ENCODE measurements at places on chromosomes 12 and 14.

- DNase-seq: no peak
Measured at GRCh38 chr14:52442166-52442565, 110.1 kb downstream of the TXNDC16 start.

GRCh38 chr12:38161123-38162000, 155.2 kb upstream of the ALG10B start:
- DNase-seq: no peak

DNA sequence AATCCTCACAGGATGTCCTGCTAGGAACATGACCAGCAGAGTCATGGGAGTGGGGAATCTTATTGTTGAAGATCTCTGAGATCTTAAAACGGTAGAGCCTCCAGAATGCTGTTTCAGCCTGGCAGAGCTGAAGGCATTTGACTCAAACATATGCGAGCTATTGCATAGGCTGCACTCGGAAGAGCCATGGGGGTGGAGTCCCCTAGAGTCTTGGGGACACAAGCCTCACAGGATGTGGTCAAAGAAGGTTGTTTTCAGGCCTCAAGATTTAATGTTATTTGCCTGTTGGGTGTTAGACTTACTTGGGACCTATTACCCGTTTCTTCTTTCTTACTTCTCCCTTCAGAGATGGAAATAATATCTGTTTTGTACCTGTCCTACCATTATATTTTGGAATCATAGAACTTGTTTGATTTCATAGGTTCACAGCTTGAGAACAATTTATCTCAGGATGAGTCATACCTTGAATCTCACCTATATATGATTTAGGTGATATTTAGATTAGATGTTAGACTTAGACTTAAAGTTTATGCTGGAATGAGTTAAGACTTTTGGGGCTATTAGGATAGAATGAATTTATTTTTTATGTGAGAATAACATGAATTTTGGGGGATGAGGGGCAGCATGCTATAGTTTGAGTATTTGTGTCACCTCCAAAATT, 172.2 kb upstream of the ATP2B1 start:
- DNase-seq: no peak

DNA sequence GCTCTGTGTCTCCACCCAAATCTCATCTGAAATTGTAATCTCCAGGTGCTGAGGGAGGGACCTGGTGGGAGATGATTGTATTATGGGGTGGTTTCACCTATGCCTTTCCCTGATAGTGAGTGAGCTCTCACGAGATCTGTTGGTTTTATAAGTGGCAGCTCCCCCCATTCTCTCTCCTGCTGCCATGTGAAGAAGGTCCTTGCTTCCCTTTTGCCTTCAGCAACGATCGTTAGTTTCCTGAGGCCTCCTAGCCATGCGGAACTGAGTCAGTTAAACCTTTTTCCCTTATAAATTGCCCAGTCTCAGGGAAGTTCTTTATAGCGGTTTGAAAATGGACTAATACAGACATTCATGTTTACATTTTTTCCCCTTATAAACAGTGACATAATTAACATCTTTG, 36.1 kb downstream of the PELI2 start:
- no peak for DNase-seq

DNA sequence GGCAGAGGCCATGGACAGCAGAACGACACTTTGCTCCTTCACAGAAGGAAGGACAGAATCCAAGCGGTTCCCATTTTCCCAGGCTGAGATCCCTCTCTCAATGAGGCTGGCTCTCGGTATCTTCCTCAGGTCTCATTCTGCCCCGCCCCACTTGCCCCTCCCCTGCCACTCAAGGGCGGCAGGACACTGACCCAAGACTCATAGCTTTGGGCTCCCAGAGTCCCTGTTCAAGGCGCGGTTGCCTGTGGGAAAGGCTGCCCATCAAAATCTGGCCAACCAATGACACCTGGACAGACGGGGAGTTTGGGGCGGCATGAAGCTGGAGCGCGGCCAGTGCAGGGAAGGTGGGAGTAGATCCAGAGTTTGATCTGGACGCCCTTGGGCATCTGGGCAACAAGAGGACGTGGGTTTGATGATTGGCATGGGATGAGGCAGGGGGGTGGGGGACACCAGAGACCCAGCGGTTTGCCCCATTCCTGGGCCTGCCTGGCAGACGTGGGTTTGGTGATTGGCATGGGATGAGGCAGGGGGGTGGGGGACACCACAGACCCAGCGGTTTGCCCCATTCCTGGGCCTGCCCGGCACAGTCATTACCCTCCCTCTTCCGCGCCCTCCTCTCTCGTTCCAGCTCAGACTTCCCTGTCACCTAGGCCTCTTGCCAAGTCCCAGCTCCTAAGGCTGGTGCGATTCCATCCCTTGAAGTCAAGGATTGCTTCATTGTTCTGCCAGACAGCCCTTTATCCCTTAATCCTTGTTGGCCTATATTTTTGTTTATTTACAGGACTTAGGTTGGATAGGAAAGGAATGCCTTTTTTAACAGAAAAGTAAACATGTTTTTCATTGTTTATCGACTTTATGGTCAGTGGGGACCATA, 92.1 kb downstream of the NINJ2 start:
- DNase-seq: no peak

DNA sequence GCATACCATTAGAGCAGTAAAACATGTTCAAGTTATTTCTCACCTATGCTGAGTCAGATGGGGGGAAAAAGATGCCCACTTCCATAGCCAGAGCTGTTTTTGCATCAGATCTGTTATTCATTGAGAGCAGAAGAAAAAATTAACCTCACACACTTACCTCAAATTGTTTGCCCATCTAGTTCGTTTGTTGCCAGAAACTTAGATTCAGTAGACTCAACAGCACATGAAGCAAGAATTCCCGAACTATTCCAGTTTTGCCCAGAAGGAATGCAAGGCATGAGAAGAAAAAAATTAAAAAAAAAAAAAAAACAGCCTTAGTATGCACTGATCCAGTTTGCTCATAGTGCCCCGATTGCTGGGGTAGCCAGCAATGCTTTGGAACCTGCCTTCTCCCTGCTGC, 12.4 kb upstream of the DPF3 start:
- no peak for DNase-seq

DNA sequence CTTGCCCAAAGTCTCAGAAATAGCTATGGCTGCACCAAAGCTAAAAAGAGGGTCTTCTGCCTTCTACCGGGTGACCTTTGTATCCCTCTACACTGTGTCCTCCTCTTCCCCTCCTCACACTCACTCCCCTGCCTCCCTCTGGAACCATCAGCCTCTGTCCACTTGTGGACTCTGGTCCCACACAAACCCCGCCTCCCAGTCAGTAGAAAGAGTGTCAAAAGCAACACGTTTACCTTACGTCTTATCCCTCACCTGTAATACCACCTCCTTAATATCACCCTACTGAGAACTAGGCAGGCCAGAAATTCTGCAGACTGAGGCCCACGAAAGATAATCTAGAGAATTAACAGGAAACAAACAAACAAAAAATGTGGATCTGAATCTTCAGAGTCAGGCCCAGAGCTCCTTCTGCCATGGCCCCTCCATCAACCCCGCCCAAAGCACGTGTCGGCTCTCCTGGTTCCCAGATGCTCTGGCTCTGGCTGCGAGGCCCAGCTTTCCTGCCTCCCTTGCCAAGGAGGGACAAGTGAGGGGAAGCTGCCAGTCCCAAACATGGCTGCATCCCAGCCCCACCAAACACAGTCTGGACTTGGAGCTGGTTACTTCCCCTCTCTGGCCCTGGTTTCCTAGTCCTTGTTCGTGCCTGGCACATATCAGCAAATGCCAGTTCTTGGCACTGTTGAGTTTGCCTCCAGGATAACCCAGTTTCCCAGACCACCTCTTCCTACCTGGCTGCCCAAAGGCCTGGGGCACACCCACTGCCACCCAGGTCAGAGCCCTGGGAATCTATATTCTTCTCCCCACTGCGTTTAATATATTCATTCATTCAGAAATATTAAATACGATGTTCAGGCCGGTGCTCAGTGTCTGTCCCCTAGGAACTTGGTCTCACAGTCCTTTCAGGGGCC, 2.7 kb downstream of the ACTN1 start:
- no peak for DNase-seq

DNA sequence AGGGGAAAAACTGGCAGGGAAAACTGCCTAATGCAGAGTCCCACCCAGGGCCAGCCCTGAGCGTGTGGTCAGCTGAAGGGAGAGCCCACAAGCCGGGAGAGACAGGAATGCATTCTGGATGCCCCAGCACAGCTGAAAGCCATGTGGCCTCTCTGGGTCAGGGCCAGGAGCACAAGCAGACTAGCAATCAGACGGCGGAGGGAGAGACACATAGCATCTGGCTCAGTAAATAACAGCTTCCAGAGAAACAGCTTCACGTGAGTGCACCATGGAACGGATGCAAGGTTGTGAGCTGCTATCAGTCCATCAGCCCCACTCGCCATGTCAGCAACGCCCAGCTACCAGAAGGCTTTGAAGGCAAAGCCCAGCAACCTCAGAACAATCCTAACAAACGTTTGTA, 28.2 kb upstream of the TMEM106C start:
- no peak for DNase-seq

GRCh38 chr14:102140027-102140749, 491 bp downstream of the WDR20 start:
- peak; percentile 36 for DNase-seq

DNA sequence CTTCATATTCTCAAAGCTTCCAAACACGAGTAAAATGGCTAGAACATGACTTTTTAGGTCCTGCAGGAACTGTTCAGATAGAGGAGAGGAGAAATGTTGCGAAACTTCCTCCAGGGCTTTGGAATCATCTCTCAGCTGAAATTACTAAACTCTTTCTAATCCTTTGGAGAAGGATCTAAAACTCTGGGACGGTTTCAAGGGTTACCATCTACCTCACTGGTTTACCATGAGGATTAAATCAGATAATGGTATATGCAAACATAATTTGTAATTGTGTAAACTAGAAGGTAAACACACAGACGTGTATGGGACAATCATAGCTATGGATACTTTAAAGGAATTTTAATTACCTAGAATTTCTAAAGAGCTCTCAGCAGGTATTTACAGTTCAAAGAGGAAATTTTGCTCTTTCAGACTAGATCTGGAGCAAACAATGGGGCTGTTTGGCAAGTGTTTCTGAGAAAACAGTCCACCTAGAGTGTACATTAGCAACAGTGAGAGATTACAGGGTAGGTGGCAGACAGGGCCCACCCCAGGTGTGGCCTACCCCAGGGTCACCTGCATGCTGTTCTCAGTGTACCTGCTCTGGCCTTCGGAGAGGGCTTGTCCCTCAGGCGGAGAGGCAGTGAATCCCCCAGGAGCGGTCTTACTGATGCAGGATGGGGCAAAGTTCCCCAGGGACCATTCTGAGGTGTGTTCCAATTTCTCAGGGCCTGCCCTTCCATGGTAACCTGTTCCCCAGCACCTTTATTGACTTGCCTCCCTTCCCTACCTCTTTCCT, 124.7 kb upstream of the MAX start:
- DNase-seq: no peak

DNA sequence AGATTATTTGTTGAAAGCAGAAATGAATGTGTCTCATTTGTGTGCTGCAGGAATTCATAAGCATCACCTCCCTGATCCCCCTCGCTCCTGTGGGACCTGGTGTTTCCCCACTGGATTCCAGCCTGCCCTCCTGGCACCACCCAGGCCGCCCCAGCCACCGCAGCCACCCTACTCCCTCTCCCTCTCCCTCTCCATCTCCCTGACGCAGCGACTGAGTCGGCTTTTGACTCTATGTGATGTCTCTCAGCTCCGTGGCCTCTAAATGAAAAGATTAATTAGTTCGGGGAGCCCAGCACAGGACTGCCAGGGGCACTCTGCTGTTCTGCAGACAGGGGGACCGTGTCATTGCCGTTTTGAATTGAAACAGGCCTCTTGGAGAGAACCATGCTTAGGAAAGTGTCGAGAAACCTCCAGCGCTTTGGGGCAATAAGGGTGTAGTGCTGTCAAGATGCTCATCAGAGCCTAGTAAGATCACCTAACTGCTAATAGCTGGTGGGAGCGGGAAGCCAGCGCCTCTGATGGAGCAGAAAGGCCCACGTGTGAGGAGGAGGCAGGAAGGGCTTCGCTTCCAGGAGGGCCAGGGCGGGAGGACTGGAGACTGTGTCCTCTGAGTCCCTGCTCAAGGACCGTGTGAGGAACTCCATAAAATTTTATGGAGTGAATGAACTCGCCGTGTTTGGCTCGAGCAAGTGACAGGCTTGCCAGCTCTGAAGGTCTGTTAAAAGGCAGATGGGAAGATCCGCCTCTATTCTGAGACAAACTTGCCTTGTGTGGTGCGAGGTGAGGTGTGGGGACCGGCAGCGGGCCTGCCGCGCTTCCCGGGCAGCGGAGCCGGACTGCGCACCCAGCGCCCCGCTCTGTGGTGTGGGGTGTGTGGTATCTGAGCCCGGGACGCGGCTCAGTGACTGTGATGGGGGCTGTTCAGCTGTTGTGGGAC, 157.4 kb upstream of the C14orf180 start:
- DNase-seq: peak; percentile 80

DNA sequence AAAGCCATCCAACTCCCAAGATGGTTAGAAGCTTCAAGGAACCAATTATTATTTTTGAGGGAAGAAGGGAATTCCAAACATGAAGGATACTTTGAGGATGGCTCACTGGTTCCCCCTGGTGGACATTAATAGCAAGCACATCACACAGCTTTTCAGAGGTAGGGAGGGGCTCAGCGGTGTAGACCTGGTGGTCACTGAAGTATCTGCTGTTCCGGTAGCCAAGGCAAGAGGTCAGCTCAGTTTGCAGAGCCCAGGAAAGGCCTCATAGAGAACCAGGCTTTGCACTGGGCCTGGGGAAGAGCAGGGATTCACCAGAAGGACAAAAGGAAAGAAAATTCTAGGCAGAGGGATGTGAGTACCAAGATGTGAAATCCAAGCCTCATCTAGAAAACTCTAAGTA, 118.7 kb downstream of the KSR2 start:
- DNase-seq: peak; percentile 55

Measured in DMS79 treated with DMSO at 0.1 percent for 48 hours (cell line).